GM13977 (cell line): ENCODE measurements at places on chromosomes 11 and 22.

DNA sequence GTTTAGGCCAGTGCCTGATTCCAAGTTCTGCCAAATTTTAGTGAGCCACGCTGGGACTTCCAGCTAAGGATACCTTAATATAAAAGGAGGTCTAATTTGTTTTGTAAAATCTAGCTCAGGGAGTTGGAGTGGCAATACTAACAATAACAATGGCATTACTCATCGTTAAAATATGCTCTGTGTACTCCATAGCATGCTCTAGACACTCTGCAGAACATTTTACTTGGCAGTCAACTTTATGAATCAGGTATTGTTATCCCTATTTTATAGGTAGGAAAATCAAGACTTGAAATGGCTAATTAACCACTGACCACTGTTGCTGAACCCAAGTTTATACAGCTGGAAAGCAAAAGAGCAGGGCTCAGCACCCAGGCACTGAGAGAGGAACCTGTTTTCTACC is 485.0 kb upstream of the KIRREL3 start:
- DNase-seq = no peak

GRCh38 chr22:28885939-28886338 is 2.6 kb downstream of the ZNRF3 start:
- no peak for DNase-seq

DNA sequence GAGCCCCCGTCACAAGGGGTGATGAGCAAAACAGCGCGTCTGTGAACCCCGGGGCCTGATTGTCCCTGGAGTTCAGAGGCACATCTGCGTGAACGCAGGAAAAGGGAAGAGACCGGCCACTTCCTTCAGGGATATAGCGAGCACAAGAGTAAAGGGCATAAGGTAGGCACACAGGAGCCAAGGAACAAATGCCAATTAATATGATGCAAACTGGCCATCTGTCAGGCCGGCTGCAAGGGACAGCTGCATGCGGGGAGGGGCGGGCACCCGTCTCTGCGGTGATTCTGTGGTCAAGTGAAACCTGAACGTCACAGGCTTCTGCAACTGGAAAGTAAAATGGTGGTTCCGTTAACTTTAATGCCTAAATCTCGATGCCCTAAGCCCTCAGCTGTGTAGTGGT is 64.7 kb downstream of the TRIM29 start:
- DNase-seq = no peak

- no peak for DNase-seq
Observed at GRCh38 chr11:117547195-117547850, 219.7 kb downstream of the CEP164 start.

DNA sequence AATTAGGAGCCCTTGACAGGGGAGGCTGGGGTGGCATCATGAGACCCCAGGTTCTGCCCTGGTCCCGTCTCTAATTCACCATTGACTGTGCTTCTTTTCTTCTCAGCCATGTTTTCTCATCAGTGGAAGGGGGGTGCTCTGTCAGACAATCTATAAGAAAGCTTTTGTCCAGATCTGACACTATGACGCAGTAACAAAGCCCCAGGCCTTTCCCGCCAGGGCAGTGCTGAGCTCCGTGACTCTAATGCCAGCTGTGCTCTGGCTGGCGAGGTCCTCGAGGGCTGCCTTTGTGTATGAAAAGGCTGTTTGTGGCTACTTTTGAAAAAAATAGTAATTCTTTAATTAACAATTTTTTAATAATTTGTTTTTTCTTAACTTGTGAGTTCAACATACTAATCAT is 3.2 kb downstream of the CD6 start:
- no peak for DNase-seq

DNA sequence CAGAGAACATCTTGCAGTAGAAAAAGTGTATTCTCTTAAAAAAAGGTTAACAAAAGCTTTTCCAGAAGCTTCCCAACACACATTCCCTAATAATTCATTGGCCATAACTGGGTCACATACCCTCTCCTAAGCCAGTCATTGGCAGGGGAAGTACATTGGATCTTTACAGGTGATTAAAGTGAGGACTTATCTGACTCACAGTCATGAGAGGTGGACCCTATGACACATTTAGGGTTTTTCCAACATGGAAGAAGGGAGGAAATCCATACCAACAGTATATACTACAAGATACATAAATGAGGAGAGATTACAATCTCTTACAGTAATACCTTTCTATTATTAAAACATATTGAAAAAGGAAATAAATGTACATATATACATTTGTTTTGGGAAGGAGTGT is 72.2 kb downstream of the CCDC73 start:
- DNase-seq = no peak

GRCh38 chr11:78265326-78265725 is 76.6 kb downstream of the USP35 start:
- no peak for DNase-seq

GRCh38 chr11:21066030-21066429 is 396.6 kb downstream of the NELL1 start:
- no peak for DNase-seq

DNA sequence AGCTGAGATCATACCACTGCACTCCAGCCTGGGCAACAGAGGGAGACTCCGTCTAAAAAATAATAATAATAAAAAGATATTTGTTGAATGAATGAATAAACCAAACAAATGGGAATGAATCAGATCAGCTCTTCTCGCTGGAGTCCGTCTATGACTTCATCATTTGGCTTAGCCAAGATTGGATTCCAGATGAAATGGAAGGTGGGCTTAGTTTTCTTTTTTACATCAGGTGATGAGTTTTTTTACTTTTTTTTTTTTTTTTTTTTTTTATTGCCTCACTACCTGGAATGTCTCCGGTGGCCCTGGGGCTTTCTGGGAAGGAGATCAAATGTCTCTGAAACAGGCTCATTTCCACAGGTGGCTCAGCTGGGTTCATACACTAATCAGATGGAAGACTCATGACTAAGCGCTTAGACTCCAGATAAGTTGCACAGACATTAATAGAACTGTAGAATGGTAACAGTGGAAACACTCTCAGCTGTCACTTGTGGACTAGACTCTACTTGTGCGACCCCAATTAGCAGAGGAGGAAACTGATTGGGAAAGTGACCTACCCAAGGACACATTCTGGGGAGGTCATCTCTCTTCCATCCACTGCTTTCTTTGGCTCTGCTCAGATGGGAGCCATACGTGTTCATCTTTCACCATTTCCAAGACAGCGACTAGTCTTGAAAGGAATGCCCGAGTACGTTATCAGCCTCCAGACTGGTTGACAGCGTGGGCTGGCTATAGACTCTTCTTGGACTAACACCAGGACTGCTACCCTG is 20.5 kb upstream of the RBFOX2 start:
- DNase-seq = no peak

DNA sequence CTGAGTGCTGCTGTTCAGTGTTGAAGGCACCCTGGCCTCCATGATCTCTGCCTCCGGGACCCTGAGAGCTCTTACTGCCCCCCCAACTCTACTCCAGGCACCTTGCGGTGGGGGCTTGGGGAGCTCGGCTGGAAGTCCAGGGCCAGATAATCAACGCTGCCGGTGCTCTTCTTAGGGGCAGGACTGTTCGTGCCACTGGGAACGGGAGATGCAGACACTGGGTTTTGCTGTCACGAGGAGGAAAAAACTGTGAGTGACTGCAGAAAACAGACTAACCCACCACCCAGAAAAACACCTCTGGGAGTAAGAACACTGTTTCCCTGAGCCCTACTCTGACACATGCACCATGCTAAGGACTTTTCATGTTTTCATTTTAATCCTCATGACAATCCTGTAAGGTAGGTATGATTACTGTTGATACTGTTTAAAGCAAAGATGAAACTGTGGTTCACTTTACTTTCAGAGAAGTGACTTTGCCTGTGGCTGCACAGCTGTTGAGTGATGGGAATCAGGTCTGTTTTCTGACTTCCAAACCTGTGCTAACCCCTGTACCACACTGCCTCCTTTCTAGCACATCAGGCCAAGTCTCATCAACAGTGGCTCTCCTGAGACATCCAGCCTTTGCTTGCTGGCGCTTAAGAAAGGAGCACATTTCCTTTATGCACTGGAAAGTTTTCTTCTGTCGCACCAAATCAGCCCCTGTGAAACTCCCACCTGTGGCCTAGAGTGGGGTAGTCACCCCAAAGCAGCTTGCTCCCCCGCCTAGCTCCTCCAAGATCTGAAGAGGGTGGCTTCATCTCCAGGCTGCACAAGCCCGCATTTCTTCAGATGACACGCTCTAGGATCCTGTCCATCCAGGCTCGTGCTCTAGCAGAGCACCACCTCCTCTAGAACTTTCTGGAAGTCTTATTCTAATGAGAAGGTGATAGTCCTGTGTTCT is 31.8 kb downstream of the USP35 start:
- DNase-seq = no peak

DNA sequence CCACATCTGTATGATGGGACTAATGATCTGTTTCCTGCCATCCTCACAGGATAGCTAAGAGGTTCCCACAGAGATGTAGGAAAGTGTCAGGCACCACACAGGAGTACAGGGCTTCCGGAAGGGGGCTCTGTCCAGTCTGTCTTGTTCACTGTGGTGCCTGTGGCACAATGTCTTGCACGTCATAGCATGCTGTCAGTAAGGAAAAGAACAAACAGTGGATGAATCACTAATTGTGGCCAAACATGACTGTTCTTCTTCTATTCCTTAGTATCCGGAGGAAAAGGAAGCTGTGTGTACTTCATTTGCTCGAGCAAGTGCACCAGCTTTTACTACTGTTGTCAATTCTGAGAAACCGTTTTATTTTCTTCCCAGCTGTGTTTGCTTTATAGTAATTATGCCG is 73.4 kb upstream of the YWHAH start:
- no peak for DNase-seq
